Hindlimb muscle (tissue), 1 donor: ENCODE measurements at places on chromosomes 1 and 21.

DNA sequence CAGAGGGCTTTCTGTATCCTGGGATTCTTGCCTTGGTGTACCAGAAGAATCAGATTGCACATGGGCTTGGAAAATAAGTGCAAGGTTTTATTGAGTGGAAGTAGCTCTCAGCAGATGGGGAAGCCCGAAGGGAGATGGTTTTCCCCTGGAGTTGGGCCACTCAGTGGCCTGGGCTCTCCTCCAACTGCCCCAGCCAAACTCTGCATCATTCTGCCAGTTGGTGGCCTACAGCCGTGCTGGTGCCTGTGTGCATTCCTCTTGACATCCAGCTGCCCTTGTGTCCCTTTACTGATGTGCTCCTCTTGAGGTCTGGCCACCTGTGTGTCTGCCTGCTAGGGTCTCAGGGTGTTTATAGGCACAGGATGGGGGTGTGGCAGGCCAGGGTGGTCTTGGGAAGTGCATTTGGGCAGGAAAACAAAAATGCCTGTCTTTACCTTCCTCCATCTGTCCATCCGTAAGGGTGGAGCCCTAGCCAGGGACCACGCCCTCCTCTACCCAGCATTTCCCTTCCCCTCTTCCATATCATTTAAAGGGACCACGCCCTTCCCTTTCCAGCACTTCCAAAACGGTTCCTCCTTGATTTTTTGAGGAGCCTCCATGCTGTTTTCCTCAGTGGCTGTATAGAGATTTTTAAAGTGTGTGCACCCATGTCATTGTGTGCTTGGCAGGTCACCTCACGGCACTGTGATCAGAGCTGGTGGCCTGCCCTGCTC, 18.9 kb downstream of the SNAP47 start:
- DNase-seq = no peak

DNA sequence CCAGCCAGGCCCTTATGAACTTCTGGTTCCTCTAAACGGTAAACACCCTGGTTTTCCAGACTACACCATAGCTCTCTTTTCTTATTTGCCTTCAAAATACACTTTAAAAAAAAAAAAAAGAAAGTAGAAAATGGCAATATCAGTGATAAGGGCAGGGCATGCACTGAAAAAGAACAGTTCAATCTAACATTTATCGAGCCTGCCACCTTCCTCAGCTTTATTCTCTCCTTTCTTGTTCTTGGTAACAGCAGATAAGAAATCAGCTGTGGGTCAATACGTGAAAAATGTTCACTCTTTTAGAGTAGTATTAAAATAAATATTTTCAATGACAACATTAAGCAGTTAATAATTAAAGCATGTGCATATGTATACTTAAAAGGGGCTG, 83.1 kb upstream of the ZNF648 start:
- DNase-seq = no peak

DNA sequence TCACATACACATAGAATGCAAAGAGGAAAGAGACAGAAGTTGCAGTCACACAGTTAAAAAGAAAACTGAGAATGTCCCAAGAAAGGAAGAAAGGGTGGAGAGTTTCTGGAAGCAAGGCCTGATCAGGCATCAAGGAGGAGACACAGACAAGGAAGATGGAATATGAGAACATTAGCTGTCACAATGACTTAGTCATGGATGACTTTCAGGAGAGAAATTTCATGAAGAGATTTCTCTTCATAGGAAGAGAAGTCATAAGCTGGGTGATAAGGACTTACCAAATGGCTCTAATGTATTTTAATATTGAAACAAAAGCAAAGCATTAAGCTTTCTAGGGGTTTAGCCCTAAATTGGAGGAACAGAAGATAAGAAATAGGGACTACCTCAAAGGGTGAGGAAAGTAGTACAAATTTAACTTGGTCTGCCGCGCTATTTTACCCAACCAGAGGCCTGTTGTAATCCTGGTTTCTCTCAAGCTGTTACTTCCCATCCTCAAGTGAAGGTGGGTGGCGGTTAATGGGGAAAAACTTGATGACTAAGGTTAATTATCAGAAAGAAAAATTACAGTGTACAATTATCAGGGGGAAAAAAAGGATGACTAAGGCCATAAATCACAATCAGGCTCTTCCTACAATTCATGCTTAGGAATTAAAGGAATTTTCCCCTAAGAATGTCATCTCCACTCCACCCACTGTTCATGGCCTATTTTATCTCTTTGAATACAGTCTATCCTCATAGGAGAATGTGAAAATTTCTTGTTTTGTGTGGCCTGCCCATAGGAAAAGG, 93.9 kb upstream of the ADGRL2 start:
- DNase-seq = no peak

- DNase-seq = no peak
Observed at GRCh38 chr1:5950994-5951785, 41.0 kb downstream of the NPHP4 start.

DNA sequence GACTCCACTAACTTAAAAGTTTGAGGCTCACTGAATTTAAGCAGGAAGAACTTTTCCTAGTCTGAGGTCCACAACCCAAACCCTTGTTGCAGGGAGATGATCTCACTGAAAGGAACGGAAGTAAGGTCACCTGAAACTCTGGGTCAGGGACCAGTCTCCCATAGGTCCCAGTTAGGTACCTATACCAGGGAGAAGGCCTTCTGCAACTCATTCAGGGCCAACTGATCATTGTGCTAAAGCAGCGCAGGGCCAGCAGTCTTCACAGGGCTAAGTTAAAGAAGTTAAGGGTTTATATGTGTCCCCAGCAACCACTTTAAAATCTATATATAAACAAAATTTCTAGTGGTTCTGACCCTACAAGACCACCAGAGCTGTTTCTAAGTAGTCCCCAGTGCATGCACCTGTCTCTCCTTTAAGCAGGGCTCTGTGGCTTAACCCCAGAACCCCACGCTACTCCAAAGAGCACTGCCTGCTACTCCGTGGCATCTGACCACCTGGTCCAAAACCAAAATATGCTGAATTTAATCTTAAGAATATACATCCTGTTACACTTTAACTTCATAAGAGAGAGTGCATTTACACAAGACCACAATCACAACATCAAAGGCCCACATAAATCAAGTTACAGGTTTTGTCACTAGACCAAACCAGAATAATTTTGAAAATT, 2.8 kb downstream of the SRSF10 start:
- no peak for DNase-seq
